ENCODE measurements at places on chromosomes 2 and 18. TPM values are rescaled to one million over a fixed set of nuclear protein-coding genes. Genes with fewer than 3 reads are reported as not detected.

Gene MTCL1
- total RNA-seq, result 0.64 TPM

Gene LIMS3
- 2.8 TPM for total RNA-seq

Gene ASB18
- not detected for total RNA-seq

Gene BMPR2
- total RNA-seq, result 12.3 TPM

Gene PARD6G
- 0.98 TPM for total RNA-seq

Gene FARP2
- 26.1 TPM for total RNA-seq

Gene FAM237A
- not detected for total RNA-seq

Gene SLC16A14
- not detected for total RNA-seq

- ATAC-seq, result no peak
Observed at GRCh38 chr18:35938158-35938557, 34.3 kb upstream of the RMP24 start.

- ATAC-seq, result no peak
Observed at GRCh38 chr2:172105471-172106107, 2.9 kb upstream of the DLX2 start.

DNA sequence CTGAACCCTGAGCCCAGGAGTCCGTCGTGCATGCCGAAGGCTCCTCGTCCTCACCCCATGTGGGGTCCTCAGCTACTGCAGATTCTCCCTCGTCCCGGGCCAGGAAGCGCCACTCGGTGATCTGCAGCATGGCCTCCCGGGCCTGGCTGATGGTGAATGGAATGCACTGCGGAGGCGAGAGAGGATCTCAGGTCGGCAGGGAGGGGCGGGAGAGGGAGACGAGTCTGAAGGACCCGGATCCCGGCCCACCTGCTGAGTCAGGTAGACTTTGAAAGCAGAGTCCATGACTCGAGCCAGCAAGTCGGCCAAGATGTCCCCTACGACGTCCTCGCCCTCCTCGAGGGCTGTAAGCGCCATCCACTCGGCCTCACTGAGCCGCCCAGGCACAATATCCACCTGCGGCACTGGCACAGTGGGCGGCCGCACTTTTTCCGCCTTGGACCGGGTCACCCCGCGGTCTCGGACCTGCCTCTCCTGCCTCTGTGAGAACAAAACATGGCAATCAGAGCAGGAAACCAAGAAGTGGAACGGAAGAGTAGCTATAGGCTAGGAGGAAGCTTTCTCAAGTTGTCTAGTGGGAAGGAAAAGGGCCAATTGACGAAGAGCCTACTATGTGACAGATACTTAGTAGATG is 5.5 kb downstream of the C2orf81 start:
- peak; percentile 9 for ATAC-seq

DNA sequence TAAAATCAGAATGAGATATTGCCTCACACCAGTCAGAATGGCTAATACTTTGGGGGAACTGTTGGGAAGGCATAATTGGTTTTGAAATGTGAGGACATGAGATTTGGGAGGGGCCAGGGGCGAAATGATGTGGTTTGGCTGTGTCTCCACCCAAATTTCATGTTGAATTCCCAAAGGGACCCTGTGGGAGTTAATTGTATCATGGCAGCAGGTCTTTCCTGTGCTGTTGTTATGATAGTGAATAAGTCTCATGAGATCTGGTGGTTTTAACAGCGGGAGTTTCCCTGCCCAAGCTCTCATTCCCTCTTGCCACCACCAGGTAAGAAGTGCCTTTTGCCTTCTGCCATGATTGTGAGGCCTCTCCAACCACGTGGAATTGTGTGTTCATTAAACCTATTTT is 59.6 kb downstream of the CSRNP3 start:
- no peak for ATAC-seq

- ATAC-seq, result peak; percentile 7
Observed at GRCh38 chr18:23504720-23505119, 1.4 kb downstream of the RMC1 start.

DNA sequence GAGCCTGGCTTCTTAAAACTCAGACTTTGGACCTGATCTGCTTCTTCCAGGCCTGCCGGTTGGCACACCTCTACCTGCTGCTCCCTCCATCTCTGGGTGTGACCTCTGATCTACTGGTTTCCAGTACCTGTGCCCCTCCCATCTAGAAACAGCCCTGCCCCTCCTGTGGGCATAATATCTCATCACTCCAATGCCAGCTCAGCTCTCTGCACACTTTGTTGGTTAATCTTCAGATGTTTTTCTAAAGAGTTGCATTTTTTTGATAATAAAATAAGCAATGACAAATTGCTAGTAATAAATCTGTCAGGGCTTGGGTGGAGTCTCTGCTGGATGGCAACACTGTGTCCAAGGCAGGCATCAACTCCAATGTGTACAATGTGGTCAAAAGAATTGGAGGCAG is 89.6 kb upstream of the PPP1CB start:
- no peak for ATAC-seq

DNA sequence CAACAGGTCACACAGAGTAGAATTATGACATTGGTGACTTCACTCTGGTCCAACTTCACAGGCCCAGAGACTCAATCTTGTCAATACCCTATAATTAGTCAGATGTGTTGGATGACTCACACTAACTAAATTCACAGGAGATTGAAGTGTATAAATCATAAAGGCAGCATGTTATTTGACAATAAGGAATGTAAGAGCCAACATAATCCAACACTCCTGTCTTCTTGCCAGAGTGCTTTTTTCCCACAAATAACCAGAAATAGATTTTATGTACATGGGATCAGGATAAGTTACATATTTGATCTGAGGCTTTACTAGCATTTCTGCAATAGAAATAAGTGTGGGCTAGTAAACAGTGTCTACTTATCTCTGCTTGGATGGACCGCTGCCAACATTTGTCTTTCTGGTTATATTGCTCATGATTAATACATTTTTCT is 42.2 kb upstream of the ZSWIM2 start:
- no peak for ATAC-seq

DNA sequence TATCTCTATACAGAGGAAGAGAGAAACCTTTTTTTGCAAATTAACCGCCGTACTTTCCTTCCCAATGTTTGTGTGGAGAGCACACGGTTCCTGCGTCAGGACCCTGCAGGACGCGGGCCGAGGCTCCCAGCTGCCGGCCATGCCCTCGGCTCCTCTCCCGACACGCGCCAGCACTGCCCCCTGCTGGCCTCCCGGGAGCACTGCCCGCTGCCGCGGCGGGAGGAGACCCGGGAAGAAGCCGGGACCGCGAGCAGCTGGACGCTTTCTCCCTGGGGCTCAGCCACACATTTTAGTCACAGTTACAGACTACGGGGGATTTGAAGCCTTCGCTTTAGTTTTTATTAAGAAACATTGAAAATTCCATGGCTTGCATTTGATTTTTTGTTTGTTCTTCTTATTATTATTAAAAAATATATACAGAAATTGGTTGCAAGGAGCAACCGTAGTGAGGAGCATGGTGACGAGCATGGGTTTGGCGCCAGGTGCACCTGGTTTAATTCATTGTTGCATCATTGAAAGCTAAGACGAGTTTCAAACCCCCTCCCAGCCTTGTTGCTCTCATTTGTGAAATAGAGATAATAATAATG is 401.2 kb downstream of the GALR1 start:
- peak; percentile 74 for ATAC-seq

GRCh38 chr2:171317492-171318125 is 116.2 kb downstream of the METTL8 start:
- ATAC-seq, result peak; percentile 27

DNA sequence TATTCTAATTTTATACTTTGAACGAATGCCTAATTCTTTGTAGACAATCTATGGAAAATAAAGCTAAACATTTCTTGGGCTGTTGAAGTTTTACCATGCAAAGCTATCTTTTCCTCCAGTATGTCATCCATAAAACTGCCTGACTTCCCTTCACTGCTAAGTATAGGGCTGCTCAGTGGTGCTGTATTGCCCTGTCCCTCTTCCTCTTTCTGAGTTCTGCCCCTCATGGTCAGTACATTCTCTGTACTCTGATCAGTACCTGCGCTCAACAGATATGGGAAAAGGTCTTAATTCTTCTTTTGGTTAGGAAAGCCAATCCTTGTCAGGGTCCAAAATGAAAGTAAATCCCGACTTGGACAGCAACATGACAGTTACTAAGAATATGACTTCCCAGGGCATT is 321.9 kb downstream of the RAD51AP2 start:
- ATAC-seq, result no peak

DNA sequence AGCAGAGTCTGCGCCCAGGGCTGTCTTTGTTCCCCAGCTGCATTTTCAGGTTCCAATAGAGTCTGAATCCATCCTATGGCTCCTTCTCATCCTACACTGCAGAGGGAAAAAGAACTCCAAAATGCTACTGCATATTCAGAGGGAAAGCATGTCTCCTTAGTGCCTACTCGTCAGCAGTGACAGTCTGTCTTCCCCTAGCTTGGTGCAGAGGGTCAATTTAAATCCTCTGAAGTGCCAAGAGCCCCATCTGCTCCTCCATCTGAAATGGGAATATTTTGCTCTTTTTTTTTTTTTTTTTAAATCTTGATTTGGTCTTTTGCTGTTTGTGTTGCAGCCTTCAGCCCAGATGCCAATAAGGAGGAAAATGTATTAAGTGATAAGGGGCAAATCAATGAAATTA is 199.3 kb downstream of the RNF144A start:
- no peak for ATAC-seq

- no peak for ATAC-seq
Observed at GRCh38 chr2:85792783-85793441, 39.1 kb downstream of the ATOH8 start.

- no peak for ATAC-seq
Observed at GRCh38 chr2:178859730-178860129, 52.5 kb upstream of the TTN start.

DNA sequence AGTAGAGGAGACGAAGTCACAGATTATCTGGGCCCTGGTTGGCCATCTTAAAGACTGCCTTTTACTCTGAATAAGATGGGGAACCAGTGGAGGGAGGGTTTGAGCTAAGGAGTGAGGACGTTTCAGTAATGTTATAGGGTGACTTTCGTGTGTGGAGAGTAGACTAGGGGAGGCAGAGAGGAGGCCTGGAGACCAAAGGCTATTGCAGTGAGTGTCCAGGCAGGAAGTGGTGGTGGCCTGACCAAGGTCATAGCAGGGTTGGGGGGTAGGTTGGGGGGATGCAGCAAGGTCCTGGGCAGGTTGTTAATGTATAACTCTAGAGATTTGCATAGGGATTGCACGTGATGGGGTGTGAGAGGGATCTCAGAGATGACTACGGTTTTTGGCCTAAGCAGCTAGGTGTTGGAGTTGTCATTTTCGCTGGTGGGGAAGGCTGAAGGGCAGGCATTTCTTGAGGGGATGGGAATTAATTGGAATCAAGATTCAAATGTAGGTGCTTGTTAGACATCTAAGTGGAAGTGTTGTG is 4.9 kb downstream of the CEP192 start:
- ATAC-seq, result no peak
